Naive thymus-derived CD4-positive, alpha-beta T cell (primary cell): ENCODE measurements at places on chromosomes 16 and 17.
A peak's percentile ranks its signal among the peaks of the same experiment; 100 is the strongest.

GRCh38 chr17:62650587-62650986 lies 23.1 kb downstream of the MRC2 start:
- no peak for DNase-seq

DNA sequence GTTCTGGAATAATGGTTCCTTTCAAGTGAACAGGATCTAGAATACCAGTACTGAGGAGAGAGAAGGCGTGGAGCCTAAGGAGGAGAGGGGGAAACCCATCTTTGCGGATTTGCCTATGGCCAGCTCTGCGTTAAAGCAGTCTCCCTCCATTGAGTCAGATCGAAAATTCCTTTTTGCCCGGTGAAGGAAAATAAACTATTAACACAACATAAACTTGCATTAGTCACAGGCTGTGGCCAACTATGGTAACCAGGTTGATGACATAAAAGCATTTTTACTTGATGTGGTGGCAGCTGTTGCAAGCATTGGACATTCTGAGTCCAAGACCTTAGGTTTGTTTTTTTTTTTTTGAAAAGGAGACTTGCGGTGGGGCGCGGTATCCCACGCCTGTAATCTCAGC lies 8.9 kb downstream of the LDAF1 start:
- no peak for DNase-seq

GRCh38 chr16:81601008-81601428 lies 156.4 kb downstream of the CMIP start:
- no peak for DNase-seq

- DNase-seq: no peak
Observed at GRCh38 chr16:81275795-81276194, 37.3 kb downstream of the BCO1 start.

- DNase-seq: no peak
Observed at GRCh38 chr17:79617304-79617703, 6.5 kb upstream of the RBFOX3 start.

DNA sequence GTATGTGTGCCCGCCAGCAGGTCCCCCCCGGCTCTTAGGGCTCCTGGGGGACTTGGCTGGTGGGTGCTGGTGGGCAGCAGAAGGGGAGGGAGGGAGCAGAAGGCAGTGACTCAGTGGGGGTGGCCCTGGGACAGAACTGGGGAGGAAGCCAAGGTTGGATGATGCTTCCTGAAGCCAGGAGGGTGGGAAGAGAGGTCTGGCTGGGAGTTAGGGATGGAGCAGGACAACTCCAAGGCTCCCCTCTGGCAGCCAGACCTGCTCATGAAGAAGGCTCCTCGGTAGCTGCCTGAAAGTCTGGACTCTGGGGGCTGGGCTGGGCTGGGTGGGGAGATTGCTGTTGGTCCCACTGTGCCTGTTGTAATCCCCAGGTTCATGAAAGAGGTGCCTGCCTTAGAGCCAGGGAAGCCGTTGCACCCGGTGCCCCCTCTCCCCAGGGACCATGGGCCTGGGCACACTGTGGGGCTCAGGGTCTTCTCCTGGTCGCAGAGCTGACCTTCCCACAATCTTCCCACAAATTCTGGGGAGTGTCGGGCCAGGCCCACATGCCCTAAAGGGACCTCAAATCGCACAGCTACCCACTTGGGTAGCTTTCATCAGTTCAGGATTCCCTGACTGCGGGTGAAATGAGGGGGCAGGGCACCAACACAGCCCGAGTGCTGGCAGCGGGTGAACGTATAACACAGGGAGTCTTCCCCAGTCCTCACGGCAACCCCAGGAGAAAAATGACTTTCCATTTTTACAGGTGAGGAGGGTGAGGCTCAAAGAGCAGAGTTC lies 1.1 kb upstream of the PLEKHG4 start:
- DNase-seq: peak; percentile 19

DNA sequence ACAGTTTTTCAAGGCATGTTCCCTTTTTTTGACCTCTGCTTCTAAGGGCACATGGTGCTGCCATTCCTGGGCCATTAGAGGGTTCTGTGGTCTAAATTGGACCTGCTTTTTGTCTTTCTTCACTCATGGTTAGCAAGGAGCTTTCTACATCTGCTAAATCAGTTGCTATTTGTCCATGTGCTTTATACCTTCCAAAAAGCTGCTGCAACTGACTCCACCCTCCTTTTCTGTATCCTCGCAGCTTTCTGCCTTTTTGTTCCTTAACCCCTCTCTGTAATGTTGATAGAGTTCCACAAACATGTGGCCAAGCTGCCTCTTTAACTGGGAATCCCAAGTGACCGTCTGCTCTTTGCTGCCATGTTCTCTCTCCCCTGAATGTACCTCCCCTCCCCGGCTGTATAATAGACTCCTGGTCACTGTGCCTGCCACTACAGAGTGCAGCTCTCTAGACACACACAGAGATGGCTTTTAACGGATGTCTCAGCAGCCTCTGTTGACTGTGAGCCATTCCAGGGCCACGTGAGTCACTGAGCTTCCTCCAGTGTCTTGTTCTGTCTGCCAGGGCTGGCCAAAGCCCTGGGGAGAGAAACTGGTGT lies 57.4 kb upstream of the TEKT3 start:
- no peak for DNase-seq

DNA sequence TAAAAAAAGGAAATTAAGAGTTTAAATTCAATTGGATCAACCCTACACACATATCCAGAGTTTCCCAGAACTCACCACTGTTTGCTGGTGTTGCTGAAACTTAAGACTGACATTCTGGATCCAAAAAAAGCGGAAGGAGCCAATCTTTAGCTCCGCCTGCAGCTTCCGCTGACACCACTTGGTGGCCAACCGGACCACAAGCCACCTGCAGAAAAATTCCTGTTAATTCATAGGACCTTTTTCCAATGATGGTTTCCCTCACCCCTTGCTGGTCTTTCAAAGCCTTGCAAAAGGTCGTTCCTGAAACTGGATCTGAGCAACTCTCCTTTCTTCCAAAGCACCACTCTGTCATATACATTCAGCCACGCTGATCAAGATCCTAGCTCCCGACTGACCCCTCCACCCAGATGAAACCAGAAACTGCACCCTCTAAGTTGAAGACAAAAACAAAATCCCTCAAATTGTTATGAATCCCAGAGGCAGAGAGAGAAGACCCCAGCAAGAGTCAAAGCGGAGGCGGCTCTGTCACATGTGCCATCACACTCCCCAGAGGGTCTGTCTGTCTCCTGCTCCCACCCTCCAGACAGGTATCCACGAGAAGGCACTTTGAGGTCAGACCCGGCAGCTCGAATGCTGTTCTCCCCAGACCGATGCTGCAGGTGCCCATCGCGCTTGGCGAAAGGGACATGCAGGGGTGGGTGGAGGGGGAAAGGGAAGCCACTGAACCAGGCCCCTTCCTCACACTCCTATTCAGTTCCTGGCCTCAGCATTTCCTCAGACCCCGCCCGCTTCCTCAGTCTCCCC lies 773 bp downstream of the BLTP2 start:
- DNase-seq: peak; percentile 8

DNA sequence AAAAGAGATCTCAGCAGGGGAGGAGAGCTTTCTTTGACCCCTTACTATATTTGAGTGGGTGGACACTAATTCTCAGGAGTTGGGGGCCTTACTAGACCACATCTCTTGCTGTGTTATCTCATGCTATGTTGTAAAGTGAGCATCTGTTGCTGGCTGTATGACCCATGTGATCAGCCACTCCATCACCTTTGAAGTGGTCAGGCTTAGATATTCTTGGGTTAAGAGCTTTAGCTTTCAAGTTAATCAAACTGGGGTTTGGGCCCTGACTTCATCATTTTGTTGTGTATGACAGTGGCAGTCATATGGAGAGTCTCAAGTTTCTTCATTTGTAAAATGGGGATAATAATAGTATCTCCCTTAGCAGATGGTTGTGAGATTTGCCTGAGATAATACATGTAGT lies 201.1 kb downstream of the FTO start:
- no peak for DNase-seq

GRCh38 chr17:72338847-72339790 lies 218.3 kb downstream of the SOX9 start:
- no peak for DNase-seq

GRCh38 chr17:40021451-40021971 lies 6.3 kb downstream of the CSF3 start:
- no peak for DNase-seq

DNA sequence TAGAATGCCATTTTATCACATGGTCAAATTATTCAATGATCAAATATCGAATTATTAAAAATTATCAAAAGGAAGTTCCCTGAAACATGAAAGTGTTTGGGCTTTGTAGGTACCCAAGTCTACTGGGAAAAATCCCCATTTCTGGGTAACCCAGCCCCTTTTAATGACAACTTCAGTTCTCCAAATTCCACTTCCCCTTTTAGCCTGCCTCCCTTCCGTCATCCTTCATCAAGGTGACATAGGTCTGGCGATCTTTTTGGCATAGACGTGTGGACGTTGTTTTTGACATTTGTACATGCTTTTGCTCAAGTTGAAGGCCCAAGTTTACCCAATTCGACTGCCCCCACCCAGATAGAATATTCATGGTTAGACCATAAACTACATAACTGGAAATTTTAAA lies 660.9 kb downstream of the MAF start:
- DNase-seq: no peak

DNA sequence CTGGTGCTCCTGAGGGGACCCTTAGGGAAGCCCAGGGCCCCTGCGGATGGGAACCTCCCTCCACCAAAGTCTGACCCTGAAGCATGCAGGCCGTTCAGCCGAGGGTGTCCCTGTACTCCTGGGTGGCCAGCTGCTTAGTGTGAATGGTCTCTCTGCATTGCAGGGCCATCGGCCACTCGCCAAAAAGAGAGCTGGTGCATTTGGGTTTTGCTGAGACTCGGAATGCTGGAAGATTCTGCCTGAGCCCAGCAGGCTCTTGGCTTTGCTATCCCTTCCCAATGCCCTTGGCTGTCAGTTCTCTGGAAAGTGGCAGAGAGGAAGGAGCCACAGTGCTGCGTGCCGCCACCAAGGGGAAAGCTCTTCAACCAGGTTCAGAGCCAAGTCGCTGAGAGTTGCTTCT lies 2.8 kb downstream of the MEOX1 start:
- no peak for DNase-seq

- no peak for DNase-seq
Observed at GRCh38 chr17:1109606-1110540, 69.9 kb downstream of the ABR start.

DNA sequence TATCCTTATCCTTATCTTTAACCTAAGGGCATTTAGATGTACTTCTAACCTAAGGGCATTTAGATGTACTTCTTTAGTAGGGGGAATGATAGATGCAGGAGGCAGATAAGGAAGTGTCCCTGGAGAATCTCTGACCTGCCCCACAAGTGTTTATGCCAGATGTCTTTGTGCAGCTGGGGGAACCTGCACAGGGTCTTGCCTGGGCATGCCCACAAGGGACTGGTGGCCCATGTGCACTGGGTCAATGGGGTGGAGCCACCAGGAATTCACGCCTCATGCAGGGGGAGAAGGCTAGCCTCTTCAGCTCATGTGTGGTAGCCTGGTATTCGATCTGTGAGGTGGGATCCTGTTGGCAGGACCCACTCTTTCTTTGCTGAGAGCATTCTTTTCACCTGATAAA lies 38.0 kb downstream of the CA10 start:
- no peak for DNase-seq

DNA sequence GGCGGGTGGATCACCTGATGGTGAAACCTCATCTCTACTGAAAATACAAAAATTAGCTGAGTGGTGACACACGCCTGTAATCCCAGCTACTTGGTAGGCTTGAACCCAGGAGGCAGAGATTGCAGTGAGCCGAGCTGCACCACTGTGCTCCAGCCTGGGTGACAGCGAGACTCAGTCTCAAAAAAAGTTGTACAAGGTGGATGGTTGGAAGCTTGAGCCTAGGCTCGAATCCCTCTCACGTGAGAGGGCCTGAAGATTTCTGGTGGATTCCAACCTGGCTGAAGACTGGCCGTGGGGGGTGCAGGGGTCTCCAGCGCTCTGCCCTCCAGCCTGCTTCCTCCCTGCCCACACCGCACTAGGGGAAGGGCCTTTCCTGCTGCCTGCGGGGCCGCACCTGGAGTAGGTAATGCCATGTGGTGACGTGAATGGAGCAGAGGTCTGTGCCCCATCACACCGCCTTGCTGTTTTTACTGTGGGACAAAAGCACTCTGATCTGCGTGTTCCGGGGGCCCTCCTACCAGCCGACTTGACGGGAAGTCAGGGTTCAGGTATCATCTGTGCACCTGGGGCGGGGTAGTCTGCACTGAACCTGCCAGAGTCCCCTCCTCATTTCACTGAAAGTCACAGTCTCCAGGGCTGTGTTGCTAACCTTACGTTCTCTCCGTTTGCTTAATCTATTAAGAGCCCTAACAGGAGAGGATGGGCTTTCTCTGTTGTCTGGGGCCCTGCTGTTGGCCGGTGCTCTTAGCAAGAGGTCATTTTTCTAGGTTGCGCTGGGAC lies 4.2 kb downstream of the RPL13 start:
- DNase-seq: no peak

DNA sequence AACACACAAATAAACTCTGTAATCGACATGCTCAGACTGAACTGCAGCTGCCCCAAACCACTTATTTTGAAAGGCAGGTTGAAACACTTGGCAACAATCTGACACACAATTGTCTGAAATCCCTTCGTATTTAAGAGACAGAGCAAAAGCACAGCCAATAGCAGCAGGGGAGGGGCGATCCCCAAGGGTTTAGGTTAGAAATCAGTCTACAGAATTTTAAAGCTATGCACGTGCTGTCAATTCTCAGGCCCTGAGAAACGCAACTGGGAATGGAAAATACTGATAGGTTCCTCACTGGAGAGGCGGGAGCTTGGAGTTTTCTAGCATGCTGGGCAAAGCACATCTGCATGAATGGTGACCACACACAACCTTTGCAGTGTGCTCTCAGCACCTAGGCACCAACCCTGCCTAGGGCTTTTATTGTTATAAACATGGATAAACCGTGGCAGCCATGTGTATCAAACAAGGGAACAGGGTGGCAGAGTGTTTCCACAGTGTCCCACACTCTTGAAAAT lies 168.0 kb downstream of the AATF start:
- DNase-seq: no peak

DNA sequence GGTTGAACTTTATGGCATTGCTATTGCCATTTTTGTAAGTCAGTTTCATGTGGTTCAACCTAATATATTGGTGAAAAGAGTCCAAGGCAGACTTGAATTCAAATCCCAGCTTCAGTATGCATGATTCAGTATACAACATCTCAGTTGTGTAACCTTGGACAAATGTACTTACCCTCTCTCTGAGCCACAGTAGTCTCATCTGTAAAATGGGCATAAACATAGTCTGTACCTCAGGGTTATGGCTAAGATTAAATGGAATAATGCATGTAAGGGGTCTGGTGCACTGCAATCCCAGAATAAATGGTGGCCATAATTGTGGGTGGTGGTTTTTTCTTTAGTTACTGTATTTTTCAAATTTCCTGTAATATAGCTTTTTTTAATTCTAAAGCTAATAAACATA lies 4.7 kb upstream of the ADAP2 start:
- no peak for DNase-seq

GRCh38 chr17:4156750-4157381 lies 13.9 kb downstream of the CYB5D2 start:
- no peak for DNase-seq

DNA sequence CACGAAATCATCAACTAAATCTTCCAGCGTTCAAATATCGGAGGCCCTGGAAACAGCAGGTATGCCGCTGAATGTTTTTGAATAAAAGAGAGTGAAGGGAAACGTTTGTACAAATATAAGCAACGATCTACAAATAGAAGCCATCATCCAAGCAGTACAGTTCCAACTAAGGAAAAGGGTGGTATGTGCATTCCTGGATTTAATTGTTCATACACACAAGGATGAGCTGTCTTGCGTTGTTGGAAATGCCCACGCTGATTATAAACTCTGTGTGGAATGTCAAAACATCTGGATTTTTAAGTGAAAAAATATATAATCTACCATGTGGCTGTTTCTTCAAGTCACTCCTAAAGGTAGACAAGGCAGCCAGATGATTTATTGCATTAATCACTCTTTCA lies 191.8 kb upstream of the HSBP1 start:
- DNase-seq: no peak

GRCh38 chr17:81867991-81868673 lies 3.0 kb downstream of the ARHGDIA start:
- no peak for DNase-seq
